Stimulated activated CD8-positive, alpha-beta memory T cell treated with anti-CD3 and anti-CD28 coated beads, Interleukin-4, amount 100 ng/mL, for 4 hours (primary cell): ENCODE measurements at places on chromosomes 2 and 18.

DNA sequence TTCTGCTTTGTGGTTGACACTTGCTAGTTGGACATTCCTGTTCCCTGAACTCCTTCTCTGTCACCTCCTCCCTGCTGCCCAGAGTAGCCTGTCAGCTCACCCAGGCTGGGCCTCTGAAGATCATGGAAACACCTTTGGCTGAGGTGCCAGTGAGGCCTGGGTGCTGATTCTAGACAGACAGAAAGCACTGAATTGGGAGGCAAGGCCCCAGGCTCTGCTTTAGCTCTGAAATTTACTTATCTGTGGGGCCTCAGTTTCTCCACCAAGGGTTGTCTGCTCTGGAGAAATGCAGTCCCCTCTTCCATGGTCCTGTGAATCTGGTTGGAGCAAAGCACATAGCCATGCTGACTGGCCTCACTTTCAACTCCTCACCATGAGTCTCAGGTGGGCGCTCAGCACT lies 104.6 kb upstream of the SIX3 start:
- no peak for DNase-seq

DNA sequence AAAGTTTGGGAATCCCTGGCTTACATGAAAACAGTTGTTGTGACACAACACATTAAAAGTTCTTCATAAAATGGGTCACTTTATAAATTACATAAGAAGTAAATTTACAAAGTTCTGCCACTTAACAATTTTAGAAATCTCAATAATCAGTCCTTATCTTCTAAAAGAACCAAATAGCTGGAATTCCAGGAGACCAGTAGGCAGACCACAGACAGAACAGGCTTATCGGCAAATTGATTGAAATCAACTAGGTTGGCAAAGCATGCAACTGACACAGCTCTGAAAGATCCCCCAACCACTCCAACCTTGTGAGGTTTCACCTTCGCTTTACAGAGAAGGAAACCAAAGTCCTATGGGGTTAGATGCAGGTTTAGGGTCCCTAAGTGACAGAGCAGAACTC lies 103.0 kb downstream of the DNER start:
- DNase-seq = no peak

- DNase-seq = no peak
Measured at GRCh38 chr18:21406116-21406515, 164.1 kb downstream of the GREB1L start.

GRCh38 chr2:43794956-43795355 lies 21.1 kb downstream of the DYNC2LI1 start:
- DNase-seq = no peak

GRCh38 chr18:32831781-32832180 lies 59.0 kb upstream of the KLHL14 start:
- no peak for DNase-seq

GRCh38 chr2:106223347-106223746 lies 29.2 kb upstream of the UXS1 start:
- no peak for DNase-seq

DNA sequence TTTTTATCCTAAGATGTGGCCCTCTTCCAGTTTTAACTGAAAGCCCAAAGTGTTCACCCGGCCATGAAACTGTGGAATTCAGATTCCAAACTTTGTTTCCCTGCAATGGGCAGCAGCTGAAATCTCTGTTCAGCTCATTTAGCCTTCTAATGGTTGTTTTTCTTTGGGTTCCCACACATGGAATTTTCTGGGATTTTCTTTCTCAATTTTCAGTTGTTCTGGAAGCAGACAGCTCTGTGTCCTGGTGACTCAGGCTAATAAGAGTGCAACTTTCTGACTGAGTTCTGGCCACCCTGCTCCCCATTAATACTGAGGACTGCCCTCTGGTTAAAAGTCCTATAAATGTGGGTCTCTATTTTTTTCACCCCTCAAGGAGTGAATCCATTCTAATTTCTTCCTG lies 78.5 kb downstream of the PMS1 start:
- DNase-seq = no peak

DNA sequence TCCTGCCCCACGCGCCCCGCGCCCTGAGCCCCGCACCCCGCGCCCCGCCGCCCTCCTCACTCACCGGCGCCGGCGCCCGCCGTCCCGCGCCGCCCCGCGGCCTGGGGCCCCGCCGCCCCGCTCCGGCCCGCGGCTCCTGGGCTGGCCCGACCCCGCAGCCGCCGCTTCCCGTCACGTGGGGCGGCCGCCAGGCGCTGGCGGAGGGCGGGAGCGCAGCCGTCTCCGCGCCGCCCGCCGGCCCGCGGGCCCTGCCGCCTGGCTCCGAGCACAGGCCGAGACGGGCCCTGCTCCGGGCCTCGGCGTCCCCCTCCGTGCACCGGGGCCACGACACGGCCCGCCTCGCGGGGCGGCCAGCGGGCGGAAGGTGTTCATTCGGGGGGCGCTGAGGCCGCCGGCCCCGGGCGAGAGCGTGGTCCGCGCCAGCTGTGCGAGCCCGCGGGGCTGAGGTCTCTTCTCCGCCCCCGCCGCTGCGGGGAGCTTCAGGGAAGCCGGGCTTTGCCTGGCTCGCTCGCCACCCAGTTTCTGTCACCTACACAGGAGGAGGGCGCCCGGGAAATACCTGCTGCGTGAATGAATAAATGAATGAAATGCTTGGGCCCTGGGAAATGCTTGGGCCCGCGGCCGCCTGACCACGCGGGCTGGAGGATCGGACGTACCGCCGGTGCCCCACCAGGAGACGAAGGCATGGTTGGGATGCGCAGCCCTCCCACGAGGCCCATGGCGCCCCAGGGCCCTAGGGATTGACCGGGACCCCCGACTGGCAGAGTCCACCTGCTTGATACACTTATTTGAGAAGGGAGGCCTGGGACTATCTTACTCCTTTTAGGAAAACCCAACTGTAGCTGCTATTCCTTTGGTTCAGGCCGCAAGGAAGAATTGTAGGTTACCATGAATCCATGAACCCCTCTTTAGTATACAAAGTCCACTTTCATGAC lies at the start of gene TGFBRAP1:
Gene TGFBRAP1 (minus strand): TSS at position 175 of the 935 bp plus-strand sequence. CDS start 21,434 bp downstream, outside the sequence.
- no peak for DNase-seq

DNA sequence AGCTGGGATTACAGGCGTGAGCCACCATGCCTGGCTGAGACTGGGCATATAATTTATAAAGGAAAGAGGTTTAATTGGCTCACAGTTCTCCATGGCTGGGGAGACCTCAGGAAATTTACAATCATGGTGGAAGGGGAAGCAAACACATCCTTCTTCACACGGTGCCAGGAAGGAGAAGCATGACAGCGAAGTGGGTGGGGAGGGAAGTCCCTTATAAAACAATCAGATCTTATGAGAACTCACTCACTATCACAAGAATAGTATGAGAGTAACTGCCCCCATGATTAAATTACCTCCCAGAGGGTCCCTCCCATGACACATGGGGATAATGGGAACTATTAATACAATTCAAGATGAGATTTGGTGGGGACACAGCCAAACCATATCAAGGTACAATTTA lies 7.8 kb upstream of the LCLAT1 start:
- DNase-seq = no peak

- no peak for DNase-seq
Measured at GRCh38 chr2:68468801-68469200, 1.4 kb downstream of the APLF start.

GRCh38 chr2:198077477-198077876 lies 273.1 kb downstream of the PLCL1 start:
- no peak for DNase-seq

DNA sequence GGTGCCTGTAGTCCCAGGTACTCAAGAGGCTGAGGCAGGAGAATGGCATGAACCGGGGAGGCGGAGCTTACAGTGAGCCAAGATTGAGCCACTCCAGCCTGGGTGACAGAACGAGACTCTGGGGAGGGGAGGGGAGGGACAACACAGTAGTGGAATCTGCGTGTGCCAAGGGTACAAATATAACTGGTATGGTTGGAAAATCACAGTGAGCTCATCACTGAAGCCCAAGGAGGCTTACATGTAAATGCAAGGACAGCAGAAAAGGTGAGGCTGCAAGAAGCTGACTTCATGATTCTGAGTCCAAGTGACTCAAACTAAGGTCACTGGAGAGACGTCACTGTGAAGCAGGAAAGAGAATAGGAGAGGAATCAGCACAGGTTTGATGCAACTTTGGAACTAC lies 9.2 kb downstream of the SEPTIN10 start:
- no peak for DNase-seq

DNA sequence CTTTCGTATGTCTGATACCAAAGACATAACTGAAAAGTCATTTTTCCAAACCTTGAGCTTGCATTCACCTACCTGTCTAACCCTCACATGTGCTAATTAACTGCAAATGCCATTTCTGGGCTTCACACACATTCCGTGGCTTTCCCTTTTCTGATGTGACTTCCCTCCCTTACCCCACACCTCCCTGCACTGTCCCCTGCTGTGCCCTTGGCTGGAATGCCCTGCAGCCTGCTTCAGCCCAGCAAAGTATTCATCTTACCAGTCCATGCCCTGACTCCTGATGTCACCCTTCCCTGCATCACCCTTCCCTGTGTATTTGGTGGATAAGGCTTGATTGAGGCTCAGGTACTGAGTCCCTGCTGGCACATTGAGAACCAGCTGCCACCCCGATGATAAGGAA lies 12.2 kb downstream of the RETSAT start:
- DNase-seq = no peak

- no peak for DNase-seq
Measured at GRCh38 chr2:69046221-69046662, 33.3 kb downstream of the ANTXR1 start.

GRCh38 chr2:240161087-240161750 lies 20.8 kb upstream of the OTOS start:
- DNase-seq = no peak

GRCh38 chr2:178291703-178292102 lies 97.4 kb downstream of the OSBPL6 start:
- no peak for DNase-seq

DNA sequence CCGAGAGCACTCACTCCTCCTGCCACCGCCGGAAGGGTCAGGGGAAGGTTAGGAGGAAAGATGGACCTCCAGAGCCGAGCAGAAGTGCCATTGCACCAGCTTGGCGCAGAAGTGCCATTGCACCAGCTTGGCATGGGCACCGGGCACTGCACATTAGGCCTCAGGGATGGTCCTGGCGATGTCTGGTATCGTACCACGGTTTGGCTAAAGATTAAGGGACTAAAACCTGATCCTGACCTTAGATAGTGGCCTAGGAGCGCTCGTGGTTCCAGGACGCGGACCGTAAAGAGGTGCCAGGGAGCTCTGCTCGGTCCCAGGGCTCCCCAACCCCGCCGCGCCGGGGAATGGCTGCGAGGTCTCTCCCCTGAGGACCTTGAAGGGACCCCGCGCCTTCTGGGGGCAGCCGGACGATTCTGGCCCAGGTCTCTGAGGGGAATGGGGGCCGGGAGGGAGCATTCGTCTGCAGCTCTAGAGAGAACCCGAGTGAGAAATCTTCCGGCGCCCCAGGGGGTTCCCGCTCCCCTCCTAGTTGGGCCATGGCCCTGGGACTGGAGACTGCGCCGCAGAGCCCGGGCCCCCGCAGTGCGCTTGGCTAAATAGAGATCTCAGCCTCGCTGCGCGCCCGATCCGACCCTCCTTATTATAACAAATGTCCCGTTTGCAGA lies 1.8 kb downstream of the PAX8 start:
- DNase-seq = no peak

DNA sequence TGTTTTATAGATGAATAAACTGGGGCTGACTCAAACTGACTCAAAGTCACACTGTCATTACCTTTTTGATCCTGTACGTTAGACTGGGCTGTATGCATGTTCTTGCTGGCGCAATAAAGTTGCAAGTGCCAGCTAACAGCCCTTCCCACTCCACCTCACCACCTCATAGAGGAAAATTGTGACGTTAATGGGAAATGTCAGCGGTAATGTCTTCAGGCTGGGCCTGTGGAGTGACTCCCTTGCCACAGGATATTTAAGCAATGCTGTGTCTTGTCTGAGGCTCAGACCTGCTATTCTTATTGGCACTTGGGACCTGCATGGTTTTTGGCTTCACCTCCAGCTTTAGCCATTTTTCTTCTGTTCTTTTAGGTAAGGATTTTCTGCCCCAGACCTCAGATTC lies 25.2 kb upstream of the CASP10 start:
- no peak for DNase-seq

- no peak for DNase-seq
Measured at GRCh38 chr2:168475636-168476035, 19.6 kb downstream of the CERS6 start.

GRCh38 chr2:84914334-84914733 lies 8.9 kb downstream of the TMSB10 start:
- DNase-seq = no peak

DNA sequence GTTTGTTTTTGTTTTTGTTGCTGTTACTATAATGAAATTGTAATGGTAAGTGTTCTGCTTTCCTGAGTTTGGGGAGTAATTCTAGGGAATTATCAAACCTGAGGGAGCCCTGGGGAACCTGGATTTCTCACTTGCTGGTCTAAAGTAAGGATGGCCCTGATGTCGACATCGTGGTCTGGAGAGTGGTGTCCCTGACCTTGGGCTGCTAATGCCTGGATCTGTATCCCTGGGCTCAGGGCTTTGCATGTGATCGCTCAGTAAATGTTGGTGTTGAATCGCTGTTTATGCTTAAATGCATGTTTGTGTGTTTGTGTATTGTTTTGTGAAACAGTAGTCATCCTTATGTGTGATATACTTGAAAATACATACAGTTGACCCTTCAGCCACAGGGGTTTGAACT lies 6.1 kb downstream of the ACP1 start:
- DNase-seq = no peak

DNA sequence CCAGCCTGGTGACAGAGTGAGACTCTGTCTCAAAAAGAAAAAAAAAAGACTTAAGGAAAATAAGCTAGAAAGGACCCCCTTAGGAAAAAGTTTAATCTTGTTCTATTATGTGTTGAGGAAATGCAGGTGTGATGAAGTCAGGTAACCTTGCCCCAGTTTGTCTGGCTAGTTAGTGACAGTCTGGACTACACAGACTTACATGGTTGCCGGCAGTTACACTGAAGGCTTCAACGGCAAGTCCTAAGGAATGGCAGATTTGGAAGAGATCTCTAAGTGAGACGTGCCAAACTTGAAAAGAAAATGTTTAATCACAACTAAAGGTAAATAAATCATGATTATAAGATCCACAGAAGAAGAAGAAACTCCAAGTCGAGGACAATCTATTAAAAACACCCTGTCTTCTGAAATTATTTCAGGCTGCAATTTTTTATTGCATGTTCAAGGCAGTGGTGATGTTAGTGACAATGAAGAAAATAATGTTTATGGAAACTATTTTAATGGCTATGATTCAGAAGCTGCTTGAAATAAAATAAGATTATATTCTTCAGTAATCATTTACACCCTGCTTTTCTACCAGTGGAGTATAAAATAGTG lies 84.2 kb downstream of the TTC27 start:
- no peak for DNase-seq

- no peak for DNase-seq
Measured at GRCh38 chr18:50586710-50587109, 26.8 kb downstream of the MAPK4 start.

DNA sequence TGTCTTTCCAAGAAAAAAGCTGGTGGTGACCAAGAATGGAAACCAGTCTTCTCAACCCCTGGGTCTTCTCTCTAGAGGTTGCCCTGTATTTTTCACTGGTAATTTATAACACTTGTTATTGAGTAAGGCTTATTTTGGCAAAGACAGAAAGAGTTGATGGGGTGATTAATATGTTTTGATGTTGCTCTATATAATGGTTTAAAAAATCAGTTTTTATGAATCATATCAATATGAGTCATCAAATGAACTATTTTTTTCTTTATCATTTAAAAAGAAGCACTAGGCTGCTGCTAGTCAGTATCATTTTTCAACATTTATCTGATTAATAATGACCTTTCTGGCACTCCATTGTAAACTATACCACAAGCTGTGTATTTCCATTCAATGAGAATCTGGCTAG lies 1142.2 kb downstream of the LRP1B start:
- DNase-seq = no peak
